NCI-H1930 (cell line): ENCODE measurements at places on chromosomes 7 and 10.

DNA sequence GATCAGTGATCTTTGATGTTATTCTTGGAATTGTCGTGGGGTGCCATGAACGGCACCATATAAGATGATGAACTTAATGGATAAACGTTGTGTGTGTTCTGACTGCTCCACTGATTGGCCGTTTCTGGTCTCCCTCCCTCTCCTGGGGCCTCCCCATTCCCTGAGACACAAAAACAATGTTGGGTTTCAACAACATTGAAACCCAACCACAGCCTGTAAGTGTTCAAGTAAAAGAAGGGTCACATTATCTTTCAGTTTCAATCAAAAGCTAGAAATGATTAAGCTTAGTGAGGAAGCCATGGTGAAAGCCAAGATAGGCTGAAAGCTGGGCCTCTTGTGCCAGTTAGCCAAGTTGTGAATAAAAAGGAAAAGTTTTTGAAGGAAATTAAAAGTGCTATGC lies 19.5 kb downstream of the EN2 start:
- no peak for DNase-seq

- DNase-seq = no peak
These were observed 39.6 kb downstream of the ENTPD1 start for GRCh38 chr10:95795602-95796001.

- DNase-seq = no peak
These were observed 54.3 kb upstream of the AKR1E2 start for GRCh38 chr10:4771554-4772201.

DNA sequence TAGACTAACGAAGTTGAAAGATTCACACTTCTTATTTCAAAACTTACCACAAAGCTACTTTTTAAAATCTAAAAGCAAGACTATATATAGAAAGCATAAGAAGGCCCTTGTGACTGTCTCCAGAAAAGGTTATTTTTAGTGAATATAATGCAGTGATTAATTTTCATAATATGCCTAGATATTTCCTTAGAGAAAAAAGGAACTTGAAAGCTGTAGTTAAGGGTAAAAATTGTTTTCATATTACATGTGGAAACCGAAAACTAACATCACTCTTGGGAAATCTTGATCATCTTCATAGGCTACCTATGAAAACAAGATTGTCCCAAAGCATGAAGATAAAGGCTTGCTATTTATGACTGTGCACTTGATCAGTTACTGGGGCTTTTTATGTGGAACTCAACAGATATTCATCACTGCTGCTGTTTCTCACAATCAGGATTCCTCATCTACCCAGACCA lies 223.2 kb downstream of the SH2D4B start:
- no peak for DNase-seq

- DNase-seq = peak; percentile 1
These were observed 582.4 kb downstream of the SUGCT start for GRCh38 chr7:40717242-40717641.

DNA sequence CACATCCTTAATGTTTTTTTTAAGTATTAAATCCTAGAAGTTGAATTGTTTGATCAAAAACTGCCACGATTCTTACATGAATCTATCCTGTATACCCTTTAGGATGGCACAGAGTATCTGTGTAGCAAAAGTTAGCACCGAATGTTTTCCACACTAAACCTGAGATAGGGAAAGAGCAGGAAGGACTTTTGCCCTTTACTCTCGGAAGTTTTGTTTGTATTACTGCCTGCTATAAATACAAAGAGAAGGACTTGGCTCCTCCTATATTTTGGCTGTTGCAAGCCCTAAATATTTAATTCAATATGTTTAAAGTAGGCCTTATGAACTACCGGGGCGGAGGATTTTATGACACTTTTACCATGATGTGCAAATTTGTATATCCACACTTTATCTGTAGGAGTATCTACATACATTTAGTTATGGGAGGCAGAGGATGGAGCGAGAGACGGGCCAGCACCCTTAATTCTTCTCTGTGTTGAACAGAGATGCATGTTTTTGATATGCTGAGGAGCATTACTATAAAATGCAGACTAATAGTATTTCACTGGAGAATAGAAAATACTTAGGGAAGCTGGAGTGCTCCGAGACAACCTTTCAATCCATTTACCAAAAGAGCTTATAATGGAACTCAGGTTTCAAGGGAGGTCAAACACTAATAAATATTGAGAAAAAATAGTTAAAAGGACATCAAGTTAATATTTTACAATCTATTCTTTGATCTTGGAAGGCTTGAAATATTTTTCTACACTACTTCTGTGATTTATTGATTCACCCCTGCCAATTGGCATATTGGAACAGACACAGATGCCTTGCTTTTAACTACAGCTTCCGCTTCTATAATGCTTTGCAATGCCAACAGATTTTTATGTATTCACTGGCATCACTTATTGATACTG lies 97.4 kb downstream of the CHN2 start:
- DNase-seq = no peak

- no peak for DNase-seq
These were observed 83.3 kb upstream of the GSDME start for GRCh38 chr7:24840563-24840962.

GRCh38 chr10:51244309-51244708 lies 170.0 kb downstream of the PRKG1 start:
- no peak for DNase-seq

GRCh38 chr10:84237199-84238051 lies 3.9 kb downstream of the LRIT1 start:
- no peak for DNase-seq

DNA sequence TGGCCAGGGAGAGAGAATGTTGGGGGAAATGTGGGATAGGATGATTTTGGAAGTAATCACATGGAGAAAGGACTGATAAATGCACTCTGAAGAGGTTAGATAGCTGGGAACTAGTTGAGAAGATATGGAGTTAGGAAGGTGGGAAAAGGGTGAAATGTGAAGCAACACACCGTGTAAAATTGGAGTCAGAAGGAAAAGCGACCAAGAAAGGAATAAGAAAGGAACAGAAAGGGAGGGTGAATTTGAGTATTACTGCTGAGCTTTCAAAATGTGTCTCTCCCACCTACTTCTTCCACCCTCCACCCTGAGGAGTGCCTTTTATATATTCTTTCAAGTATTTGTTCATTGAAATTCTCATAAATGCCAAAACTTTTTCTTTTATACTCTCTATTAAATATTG lies 171.8 kb downstream of the BMPER start:
- DNase-seq = no peak

GRCh38 chr10:6161921-6162320 lies 40.8 kb upstream of the PFKFB3 start:
- no peak for DNase-seq

DNA sequence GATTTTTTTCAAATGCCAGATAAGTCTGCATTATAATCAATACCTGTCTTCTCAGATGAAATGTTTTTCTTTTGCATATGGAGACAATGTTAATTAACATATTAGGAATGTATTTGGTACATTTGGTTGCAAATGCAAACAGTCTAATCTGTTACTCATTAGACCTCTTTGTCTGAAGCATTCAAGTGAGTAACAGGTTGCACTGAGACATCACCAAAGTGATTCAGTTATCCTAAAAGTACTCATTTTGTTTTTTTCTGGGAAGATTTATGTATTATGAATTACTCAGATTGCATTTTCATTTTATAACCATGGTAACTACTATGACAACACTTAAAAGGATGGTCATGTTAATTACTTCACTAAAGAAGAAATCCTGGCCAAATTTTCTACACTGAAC lies 513.6 kb downstream of the HTR7 start:
- no peak for DNase-seq

DNA sequence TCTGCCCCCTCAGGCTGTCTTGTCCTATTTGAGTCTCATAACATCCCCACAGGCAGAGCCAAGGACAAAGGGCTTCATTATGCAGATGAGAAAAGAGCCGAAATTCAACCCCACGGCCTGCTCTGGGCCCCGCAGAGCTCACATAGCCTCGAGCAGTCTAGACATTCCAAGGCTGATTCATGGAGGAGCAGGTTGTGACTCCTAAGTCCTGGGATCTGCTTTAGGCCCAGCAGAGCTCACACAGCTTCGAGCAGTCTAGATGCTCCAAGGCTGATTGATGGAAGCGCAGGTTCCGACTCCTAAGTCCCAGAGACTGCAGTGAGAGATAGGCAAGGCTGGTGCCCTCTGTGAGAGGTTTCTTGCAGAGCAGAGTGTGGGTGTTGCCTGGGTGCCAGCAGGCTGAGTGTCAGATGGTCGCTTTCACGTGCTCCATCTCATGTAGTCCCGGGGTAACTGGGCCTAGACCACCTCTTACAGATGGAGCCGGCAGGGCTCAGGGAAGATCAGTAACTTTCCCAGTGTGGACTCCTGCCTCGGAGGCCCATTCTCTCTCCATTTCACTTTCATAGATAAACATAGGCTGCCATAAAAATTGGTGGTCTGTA lies 436.1 kb upstream of the FOXK1 start:
- DNase-seq = no peak

GRCh38 chr10:94583124-94583523 lies 37.5 kb downstream of the HELLS start:
- no peak for DNase-seq

DNA sequence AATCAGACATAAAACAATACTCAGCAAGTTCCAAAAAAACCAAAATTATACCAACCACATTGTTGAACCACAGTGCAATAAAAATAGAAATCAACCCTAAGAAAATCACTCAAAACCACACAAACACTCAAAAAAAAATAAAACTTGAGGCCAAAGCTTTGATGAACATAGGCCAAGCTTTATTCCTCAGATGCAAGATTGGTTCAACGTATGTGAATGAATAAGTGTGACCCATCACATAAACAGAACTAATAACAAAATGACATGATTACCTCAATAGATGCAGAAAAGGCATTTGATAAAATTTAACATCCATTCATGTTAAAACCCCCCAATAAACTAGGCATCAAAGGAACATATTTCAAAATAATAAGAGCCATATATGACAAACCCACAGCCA lies 506.1 kb upstream of the FZD8 start:
- no peak for DNase-seq

GRCh38 chr7:148340438-148341280 lies 249.9 kb upstream of the C7orf33 start:
- DNase-seq = no peak

GRCh38 chr7:106640368-106641141 lies 20.4 kb downstream of the CCDC71L start:
- no peak for DNase-seq

DNA sequence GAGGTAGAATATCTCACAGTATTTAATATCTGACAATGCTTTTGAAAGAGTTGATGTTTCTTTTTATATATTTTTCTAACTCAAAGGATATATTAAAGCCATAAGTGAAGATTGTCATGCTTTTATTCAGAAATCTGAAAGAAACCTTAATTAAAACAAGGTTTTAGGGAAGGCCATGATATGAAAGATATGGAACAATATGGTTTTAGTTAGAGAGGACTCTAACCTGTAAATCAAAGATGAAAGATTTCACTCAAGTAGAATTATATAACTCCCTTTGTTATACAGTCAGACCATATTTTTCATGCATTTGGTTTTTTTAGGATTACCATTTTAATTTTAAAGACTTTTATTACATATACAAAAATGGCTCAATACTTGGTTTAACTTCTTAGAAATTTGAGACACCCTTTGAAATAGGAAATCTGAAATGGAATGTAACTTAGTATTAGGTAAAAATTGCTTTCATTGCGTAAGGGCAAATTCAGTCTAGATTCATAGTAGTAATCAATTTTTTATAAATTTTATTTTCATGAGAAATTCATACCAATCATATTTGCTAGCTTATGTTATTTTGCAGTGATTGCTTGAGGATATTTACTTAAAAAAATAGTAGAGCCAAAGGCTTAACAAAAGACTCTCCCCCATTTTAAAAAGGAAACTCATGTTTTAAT lies 119.8 kb downstream of the TWIST1 start:
- DNase-seq = no peak

DNA sequence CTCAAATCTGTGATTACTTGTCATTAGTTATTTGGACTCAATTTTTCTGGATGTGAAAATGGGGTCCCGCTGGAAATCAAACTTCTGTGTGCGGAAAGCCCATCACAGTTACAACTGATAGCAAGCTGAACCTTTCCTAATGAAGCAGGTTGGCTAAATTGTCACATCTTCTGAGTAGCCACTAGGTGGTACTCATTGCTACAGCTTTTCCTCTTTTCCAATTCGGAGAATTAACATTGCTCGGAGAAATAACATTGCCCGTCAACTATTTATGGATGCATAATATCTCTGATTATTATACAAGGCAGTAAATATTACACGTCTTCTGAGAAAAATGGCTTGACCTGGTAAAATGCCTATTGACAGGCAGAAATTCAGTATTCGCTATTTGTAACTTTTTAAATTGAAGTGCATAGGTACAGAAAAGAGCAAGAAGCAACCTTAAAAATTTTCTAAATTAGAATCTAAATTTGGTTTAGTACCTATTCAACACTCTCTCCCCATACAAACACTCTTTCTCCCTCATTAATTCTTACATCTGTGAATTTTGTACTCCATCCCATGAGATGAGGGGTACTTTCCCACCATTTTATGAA lies 17.3 kb upstream of the BLOC1S2 start:
- DNase-seq = no peak

- DNase-seq = no peak
These were observed 797 bp upstream of the NKX2-3 start for GRCh38 chr10:99531696-99532593.

DNA sequence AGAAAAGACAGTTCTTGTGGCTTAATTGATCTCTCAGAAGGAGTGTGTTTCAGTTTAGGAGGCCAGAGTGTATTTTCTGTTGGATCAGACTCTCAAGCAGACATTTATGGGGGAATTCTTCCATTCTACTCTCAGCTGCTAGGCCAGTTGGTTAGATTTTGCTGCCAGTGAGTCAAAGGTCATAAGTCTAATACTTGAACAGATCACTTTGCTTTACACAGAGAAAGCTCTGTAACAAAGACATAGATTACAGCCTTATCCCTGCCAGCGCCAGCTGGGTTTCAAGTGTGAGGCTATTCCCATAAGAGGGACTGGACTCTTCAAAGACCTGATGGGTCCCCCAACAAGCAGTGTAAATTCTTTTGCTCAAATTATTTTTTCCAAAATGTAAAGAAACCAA lies 145.6 kb upstream of the SEMA3C start:
- DNase-seq = no peak

GRCh38 chr10:132251928-132252327 lies 55.8 kb downstream of the STK32C start:
- DNase-seq = no peak

DNA sequence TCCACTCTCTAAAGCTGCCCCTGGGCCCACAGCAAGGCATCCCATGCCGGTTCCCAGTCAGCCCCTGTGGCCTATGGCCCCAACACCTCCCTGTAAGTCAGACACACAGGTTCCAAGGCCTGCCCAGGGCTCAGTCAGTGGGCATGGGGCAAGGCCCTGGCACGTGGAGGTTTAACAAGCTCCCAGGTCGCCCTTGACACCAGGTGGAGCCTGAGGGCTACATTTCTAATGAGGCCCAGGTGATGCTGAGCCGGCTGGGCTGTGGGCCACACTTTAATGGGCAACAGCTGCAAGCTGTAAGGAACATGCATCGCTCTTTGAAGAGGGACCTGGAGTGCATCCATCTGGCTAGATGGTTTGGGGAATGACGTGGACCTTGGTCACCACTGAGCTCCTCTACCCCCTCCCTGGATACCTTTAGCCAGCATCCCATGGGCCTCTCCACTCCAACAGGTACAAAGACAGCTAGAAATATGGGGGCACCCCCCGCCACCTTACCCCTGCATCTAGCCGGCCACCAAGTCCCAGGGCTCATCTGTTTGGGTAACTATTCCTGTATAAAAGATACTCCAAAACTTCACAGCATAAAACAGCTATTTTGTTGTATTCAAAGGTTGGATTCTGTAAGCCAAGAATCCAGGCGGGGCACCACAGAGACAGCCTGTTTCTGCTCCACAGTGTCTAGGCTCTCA lies 122.5 kb downstream of the OAT start:
- DNase-seq = no peak

GRCh38 chr10:108454224-108454623 lies 1289.7 kb upstream of the SORCS1 start:
- DNase-seq = no peak

- no peak for DNase-seq
These were observed 13.1 kb upstream of the ADAM8 start for GRCh38 chr10:133289761-133290160.
